ENCODE measurements at places on chromosomes 7 and 10. TPM values are rescaled to one million over a fixed set of nuclear protein-coding genes. Genes with fewer than 3 reads are reported as not detected.

Gene BMPER
- total RNA-seq: not detected

Gene FAM180A
- not detected for total RNA-seq

GRCh38 chr10:102342958-102343357 lies 52.5 kb upstream of the NFKB2 start:
- DNase-seq: no peak

GRCh38 chr10:73404690-73405089 lies 9.2 kb downstream of the ANXA7 start:
- DNase-seq: no peak

DNA sequence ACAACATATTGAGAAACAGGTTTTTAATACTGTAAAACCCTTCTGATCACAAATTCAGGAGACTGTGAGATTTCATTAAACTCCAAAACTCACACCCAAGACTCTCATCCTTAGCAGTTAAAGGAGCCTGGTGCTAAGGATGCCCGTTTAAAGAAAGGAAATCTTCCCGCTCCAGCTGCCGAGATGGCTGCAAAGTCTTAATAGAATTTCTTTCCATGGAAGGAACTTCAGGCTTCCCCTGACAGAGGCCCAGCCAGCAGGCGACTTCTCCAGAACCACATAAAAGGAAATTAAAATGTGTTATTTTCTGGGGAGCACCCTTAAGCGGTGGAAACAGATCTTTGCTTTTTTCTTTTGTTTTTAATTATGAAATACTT lies 104.7 kb upstream of the CHST15 start:
- no peak for DNase-seq

- DNase-seq: no peak
Observed at GRCh38 chr10:117562896-117563737, 20.6 kb downstream of the EMX2 start.

DNA sequence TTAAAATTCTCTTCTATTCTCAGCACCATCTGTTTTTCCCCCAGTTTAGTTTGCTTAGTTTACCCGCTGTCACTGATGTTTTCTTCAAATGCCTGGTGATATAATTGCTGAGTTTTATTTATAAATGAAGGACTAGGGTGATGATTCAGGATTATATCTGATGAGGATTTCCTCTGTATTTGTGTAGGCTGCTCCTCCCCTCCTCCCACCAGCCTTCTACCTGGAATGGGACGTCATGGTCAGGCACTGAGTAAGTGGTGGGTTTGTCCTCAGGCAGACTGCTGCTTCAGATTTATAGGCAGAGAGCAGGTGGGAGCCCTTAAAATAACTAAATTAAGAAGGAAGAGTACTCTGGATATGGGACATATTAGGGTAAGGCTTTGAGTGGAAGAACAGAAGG lies 35.8 kb downstream of the PALS2 start:
- no peak for DNase-seq

GRCh38 chr7:72183835-72184234 lies 228.3 kb downstream of the CALN1 start:
- no peak for DNase-seq

Data from activated CD4-positive, alpha-beta T cell treated with anti-CD3 and anti-CD28 coated beads, Interleukin-2, amount 10 ng/mL, durations not matched to agents 7 days and 5 days (primary cell).